Effector memory CD8-positive, alpha-beta T cell (primary cell): ENCODE measurements at places on chromosomes 2 and 18.

DNA sequence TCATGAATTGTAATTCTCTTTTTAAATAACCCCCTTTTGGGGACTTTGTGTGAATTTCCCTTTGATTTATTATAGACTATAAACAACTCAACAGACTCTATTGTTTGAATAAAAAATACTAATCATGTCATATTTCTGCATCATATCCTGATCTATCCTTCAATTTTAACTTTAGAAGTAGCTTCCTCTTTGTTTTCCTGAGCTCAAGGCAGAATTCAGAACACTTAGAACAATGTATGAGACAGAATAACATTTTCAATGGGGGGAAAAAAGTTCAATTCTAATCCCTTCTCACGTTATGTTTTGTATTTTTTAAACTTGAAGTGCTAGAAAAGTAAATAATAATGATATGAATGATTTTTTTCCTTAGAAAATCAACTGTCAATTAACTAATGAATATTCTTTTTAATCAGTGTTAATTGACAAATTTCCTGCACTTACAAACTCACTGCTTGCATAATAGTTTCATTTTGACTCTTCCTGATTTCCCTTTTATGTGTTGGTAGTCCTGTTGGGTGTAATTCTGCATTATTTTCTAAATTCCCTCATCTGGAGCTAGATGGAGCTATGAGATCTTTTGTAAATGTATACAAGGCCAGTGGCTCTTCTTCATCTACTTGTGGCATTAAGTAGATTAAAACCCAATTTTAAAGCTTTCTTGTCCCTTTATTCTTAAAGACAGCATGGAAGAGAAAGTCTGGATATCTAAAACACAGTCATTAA is 326.1 kb downstream of the PARD3B start:
- no peak for DNase-seq
- no peaks in the 10 kb centered on the region for H3K4me1 ChIP-seq
- H3K36me3 ChIP-seq = no peaks in the 10 kb centered on the region
- no peak overlapping the region for H3K27ac ChIP-seq
- H3K4me3 ChIP-seq = no peak overlapping the region

GRCh38 chr2:125169764-125170146 is 1144.7 kb downstream of the CNTNAP5 start:
- H3K4me3 ChIP-seq = no peak overlapping the region
- H3K27ac ChIP-seq = no peak overlapping the region
- no peaks in the 10 kb centered on the region for H3K4me1 ChIP-seq
- H3K27me3 ChIP-seq = no peaks in the 10 kb centered on the region

DNA sequence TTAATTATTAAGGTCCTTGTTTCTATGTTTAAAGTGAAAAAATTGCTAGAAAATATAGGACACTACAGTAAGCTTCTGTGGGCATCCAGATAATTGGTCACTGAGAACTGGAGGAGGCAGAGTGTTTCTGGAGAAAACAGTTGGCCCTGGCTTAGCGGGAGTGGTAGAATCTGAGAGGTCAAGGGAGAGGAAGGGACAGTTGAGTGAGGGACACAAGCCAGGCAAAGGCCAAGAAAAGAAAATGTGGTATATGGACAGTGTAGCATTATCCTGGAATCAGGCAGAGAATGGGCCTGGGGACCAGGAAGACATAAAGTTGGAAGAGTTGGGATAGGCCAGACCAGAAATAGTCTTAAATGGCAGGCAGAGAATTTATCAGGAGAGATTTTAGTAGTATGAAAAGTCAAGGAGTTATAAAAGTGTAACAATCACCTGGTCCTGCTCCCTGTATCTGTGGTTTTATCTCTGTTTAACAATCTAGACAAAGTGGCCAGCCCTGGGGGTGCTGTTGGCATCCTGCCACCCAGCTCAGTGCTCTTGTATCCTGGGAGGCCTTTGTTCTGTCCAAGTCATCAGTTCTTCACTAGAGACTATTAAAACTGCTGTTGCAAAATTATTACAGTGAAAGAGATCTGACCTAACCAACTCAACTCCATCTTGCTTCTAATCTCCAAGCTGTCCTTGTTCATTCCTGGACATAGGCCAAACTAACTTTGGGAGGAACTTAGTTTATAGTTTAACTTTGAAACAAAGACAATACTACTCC is 15.4 kb upstream of the MSGN1 start:
- no peak overlapping the region for H3K27ac ChIP-seq
- peaks cover 36% of the 10 kb centered on the region for H3K27me3 ChIP-seq
- H3K4me3 ChIP-seq = no peak overlapping the region
- no peaks in the 10 kb centered on the region for H3K4me1 ChIP-seq
- no peak for DNase-seq
- no peaks in the 10 kb centered on the region for H3K36me3 ChIP-seq

DNA sequence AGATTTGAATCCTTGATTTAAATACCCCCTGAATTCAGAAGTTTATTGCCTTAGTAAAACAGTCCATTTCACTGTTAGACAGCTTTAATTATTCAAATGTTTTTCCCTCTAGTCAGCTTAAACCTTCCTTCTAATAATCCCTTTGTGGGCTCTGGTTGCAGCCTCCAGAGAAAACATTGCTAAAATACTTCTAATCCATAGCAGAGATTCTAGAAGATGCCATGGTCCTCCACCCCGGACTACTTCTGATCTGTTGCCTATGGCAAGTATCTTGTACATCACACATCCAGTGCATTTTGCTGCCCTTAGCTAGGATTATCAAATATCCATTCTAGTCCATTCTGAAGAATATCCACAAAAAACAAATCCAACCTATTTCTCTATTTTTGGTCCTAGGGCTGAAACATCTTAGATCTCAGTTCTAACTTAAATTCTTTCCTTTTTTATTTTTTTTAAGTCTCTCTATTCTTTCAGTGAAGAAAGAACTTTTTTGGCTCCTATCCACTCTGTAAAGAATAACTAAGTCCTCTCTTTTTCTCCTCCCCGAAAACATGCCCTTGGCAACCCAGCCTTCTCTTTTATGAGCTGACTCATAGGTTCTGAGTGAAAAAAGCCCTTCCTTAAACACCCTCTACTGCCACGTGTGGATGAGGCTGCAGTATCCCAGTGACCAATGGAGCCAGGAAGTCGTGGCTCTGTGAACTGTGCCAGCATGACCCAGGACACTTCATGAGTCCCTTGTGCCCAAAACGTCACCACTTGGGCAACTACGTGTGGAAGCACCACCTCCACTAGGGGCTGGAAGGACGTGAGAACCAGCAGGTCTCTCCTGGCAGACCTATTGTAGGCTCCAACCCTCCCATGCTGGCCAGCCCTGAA is 349.8 kb downstream of the TNS1 start:
- peaks cover 5% of the 10 kb centered on the region for H3K27me3 ChIP-seq
- no peaks in the 10 kb centered on the region for H3K4me1 ChIP-seq
- no peak overlapping the region for H3K27ac ChIP-seq
- H3K4me3 ChIP-seq = no peak overlapping the region
- no peak for DNase-seq

GRCh38 chr18:10759241-10759640 is 233.4 kb downstream of the NAPG start:
- DNase-seq = no peak
- H3K4me3 ChIP-seq = no peak overlapping the region
- no peaks in the 10 kb centered on the region for H3K27me3 ChIP-seq
